ENCODE measurements at places on chromosomes 6 and 20.

GRCh38 chr6:14216946-14217684 lies 99.5 kb downstream of the CD83 start:
- DNase-seq: no peak

- no peak for DNase-seq
Measured at GRCh38 chr20:4435671-4436455, 285.8 kb upstream of the PRND start.

DNA sequence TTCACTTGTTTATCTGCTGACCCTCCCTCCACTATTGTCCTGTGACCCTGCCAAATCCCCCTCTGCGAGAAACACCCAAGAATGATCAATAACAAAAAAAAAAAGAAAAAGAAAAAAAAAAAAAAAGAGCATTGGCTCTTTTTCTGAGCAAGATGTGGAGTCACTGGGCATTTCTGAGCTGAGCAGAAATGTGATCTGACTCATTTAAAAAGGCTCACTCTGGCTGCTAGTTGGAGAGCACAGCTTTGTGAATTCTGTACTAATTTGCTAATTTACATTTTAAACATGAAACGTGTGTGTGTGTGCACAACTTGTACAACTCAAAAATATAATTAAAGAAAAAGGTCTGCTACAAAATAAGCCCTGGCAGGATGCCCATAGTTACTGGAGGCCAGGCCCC lies 20.2 kb downstream of the SCML4 start:
- no peak for DNase-seq

DNA sequence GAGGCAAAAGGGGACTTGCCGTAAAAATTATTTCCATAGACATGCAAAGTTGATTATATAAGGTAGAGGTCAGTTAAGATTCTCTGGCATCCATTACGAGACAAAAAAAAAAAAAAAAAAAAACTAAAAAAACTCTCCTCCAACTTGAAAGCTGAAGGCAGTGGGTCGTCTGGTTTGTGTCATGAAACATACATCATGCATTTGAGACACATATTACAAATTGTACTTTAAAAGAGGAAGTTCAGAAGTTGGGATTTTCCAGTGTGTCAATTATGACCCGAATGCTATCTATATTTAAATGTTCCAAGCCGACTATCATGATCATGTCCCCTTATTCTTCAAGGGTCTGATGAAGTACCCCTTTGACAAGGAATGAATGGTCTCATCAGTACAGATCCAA lies 125.1 kb downstream of the ZNF217 start:
- no peak for DNase-seq

GRCh38 chr20:15374682-15375081 lies 1037.3 kb upstream of the FLRT3 start:
- no peak for DNase-seq

GRCh38 chr6:5204376-5204775 lies 56.4 kb downstream of the LYRM4 start:
- DNase-seq: no peak

- DNase-seq: no peak
Measured at GRCh38 chr6:159312206-159312605, 143.0 kb downstream of the FNDC1 start.

DNA sequence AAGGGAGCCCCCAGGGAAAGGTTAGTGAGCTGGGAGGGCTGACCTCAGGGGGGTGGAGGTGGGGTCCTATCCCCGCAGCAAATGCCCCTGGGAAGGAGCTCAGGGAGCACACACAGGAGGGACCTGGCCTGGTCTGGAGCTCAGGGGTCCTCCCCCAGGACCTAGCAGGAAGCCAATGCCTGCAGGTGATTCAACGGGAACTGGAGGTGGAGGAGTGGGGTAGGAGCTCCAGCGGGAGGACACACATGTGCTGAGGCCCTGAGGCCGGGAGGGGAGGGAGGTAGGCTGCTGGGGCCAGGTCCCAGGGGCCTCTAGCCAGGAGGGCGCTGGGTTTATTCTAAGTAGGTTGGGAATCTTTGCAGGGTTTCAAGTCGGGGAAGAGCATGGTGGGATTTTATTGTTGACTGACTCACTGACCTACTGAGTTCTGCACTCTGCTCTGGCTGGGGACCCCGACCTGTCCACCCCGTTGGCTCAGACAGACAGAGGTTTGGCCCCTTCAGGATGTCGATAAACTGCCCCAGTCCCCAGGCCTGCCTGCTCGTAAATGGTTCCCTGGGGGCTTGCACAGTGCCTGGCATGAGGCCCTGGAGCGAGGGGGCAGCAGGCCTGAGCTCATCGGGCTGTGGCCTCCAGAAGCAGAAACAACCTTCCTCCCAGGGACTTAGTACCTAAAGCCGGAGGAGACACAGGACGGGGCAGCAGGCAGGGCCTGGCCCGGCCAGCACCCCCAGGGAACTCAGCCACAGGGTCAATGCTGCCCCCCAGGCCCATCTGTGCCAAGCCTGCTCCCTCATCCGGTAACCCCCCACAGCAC lies 62.3 kb downstream of the RIPOR3 start:
- DNase-seq: no peak

DNA sequence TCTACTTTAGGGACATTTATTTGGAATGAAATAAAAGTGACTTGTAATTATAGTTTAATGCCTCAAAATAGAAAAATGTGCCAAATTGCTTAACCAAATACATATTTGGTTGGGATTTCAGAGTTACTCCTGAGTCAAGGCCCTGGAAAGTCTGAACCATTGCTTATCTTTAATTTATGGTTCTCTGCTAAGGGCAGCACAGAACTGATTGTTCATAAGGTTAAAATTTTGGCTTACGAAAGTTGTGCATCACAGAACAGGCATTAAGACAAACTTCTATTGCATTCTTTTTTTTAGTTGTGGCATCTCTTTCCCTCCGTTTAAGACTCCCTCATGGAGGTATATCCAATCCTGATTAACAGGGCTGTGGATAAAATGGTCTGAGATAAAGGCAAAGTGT lies 92.2 kb upstream of the TENT5A start:
- DNase-seq: no peak

DNA sequence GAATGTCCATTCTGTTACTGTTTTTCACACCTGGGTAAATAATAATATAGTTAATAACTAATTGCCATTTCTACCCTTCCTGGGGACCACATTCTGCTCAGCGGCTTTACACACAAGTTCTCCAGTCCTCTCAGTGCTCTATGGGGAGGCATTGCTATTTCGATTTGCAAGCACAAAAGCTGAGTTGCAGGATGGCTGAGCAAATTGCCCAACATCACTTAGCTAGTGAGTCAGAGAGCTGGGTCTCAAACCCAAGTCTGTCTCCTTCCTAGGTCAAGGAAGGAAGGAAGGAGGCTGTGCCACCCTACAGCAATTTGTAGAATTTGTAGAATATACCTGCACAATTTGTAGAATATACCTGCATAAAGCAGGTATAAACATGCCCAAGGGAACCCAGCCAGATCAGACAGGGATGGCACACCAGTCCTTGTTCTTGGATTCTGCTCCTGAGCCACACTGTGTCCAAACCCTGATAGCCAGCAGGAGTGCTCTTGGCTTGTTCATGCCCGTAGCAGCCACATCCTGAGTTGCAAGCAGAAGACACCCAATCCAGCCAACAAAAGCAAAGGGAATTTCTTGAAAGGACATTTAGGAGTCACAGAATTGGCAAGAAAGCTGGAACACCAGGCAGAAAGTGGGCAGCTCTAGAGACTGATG lies 56.9 kb downstream of the LY86 start:
- DNase-seq: no peak

GRCh38 chr6:21754891-21755290 lies 161.3 kb downstream of the SOX4 start:
- DNase-seq: no peak

DNA sequence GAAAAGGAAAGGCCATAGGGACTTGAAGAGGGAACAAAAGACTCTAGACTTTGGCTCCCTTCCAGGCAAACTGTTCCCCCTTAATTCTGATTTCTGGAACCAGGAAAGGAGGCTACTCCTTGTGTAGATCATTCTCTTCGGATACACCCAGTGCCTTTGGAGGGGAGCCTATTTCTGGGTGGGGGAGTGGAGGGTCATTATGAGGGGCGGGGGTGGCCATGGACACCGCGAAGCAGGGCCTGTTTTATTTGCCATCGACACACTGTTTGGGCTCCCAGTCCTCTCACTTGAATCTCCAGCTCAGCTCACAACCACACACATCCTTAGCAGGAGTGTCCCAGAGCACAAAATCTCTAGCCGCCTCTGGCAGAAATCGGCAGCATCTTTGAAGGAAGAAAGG lies 132.3 kb downstream of the PXDC1 start:
- no peak for DNase-seq

- no peak for DNase-seq
Measured at GRCh38 chr6:116047173-116047933, 13.3 kb downstream of the FRK start.

DNA sequence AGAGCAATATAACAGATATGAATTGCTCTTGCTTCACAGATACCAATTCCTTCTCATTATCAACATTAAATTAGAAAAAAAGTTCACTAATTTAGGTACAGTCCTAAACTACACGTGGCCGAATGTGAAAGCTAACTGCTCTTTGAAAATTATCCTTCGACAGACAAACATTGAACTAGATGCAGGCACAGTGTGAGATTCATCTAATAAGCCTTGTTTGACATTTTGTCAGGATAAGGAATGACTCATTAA lies 1.1 kb downstream of the FAM184A start:
- no peak for DNase-seq

DNA sequence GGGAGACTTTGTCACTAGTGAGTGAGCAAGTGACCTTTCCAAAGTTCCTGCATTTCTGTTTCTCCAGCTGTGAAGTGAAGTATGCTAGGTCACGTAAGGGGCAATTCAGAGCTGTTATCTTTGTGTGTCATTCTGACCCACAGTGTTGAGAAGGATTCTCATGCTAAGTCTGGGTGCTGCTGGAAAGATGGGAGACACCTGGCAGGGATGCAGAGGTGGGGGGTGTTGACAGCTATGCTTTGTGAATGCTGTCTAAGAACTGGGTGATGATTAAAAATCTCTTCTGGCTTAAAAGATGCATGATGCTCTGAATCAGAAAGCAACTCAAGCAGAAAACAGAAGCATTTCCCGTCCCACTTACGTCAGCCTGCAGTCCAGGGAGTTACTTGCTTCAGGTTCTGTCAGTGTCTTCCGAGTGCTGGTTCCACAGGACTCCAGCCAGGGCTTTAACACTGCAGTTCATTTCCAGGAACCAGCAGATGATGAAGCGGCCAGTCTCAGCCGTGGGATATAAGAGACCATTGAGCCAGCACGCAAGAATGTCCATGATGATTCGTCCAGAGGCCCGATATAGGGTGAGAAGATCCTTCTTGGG lies 30.9 kb upstream of the ASXL1 start:
- DNase-seq: peak; percentile 36

DNA sequence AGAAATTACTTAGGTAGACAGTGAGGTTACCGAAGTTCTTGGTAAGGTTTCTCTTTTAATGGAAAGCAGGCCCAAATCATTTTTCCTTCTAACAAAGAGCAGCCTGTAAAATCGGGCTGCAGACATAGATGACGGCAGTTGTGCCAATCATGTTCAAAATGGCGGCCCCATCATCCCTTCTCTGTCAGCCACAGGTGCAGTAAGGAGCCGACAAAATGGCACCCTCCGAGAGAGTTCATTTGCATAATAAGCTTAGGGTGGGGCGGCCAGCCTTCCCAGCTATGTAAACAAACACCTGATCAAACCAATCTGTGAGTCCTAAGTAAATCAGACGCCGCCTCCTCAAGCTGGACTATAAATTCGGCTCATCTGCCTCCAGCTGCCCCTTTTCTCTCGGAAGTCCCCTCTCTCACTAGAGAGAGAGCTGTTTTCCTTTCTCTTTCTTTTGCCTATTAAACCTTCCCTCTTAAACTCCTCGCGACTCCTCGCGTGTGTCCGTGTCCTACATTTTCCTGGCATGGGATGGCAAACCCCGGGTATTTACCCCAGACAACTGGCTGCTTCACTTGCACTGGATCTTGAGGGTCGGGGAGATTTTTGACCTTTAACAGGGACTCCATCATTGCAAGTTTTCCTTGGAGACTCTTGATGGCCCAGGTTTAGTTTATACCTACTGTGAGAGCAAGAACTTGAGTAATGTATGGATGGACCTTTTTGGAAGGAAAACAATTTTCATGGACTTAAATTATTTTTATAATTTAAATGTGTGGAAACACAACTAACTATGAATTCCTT lies 8.9 kb upstream of the DDR1 start:
- peak; percentile 56 for DNase-seq

DNA sequence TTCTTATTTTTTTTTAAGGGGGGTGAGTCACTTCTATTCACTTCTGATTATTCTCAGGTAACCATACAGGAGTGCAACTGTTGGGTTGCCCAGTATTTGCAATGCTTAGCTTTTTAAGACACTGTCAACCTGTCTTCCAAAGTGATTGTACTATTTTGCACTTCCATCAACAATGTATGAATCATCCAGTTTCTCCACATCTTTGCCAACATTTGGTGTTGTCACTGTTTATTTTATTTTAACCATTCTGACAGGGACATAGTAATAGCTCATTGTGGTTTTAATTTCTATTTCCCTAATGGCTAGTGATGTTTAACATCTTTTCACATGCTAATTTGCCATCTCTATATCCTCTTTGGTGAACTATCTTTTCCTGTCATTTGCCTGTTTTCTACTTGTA lies 1.4 kb upstream of the SLC13A3 start:
- DNase-seq: no peak

- no peak for DNase-seq
Measured at GRCh38 chr20:63471981-63472831, at the start of gene KCNQ2. KCNQ2 (minus strand) TSS chr20:63472655; CDS start chr20:63472463, 192 bp downstream.

GRCh38 chr20:53642196-53643030 lies 48.8 kb upstream of the ZNF217 start:
- DNase-seq: no peak

DNA sequence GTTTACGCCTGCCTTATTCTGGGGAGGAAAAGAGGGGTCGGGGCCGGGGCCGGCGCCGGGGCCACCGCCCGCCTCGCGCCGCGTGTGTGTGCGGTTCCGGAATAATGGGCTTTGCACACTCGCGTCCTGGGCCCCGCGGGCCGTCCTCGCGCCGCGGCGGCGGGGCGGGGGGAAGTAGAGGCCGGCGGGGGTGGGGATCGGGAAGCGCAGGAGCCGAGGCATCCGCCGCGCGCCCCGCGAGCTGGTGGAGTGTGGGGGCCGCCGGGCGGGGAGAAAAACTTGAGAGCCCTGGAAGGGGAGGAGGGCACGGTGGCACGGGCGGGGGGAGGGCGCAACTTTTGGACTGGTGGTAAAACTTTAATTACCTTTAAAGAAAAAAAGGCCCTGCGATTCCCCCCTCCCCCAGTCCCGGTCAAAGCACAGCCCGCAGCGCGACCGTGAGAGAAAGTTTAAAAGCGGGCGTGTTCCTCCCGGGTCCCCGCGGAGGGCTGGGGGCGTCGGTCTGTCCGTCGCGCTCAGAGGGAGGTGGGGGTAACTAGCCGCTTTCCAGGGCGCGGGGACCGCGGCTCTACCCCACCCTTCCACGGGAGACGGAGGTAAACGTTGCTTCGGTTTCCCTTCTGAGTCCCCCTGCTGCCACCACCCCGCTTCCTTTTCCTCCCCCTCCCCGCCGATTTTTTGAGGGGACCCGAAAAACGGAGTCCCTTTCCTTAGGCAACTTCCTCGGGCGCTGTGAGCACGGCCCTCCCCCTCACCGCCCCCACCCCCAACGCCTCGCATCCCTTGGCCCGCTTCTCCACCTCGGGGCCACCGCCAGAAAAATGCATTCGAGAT lies 1.9 kb downstream of the L3MBTL3 start:
- DNase-seq: no peak

All from NCI-H2029 (cell line).